PC-9 (cell line): ENCODE measurements at places on chromosomes 7 and 10.

GRCh38 chr10:95792874-95793285 is 36.9 kb downstream of the ENTPD1 start:
- DNase-seq, result no peak

- DNase-seq, result no peak
Measured at GRCh38 chr10:131758062-131758938, 142.5 kb upstream of the PPP2R2D start.

GRCh38 chr10:94052866-94053791 is 59.4 kb downstream of the PLCE1 start:
- DNase-seq, result no peak

DNA sequence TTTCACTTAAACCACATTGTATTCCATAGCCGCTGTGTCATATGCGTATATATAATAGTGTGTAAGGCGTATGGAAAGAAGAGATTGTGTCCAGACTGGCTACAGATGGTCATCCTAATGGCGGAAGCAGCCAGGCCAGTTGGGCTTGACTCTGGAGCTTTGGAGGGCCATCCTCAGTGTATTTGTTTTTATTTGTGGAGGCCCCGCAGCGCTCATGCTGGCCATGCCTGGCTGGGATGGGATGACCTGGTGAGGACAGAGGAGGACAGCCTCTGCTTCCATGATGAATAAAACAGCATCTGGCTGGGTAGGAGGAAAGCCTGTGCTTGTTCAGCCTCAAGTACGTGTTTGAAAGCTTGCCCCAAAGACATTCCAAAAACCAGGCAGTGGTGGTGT is 220.3 kb downstream of the EBF3 start:
- DNase-seq, result no peak

DNA sequence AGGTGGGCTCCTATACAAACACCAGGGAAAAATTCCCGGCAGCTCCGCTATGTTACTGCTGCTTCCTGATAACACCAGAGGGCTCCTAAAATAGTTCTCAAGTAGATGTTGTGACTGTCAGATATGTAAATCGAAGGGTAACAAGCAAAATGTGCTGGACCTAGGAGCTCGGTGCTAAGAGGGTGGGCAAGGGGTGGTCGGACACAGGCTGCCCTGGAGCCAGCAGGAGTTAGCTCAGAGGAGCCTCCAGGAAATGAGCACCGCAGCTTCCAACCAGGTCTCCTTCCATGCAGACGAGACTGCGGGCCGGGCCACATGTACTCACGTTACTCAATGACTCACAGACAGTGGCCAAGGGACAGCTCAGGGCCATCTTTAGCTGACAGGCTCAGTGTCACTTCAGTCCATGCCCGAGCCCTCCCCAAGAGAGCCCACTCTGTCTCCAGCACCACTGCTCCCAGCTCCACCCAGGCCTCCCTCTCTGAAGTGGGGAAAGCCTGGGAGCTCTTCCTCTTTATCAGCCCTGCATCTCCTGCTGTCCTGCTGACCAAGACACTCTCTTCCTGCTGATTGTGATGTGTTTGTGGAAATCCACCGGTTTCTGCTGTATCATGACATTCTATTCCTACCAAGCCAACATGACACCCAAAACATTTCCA is 37.2 kb upstream of the TMEM273 start:
- no peak for DNase-seq

DNA sequence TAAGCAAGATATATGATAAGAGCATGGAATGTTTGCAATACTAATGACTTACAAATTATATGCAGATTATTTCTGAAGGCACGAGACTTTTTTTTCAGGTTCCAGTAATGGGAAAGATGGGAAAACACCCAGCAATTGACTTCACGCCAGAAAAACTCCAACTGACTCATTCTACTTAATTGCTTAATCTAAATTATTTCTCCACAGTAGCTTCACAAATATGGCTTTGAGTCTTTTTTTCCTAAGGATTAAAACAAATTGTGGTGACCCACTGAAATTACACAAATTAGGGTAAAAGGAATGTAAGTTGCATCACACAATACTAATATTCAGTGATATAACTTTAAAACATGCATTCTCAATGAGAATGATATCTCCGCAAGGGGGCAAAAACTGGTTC is 138.7 kb downstream of the GNAI1 start:
- no peak for DNase-seq

DNA sequence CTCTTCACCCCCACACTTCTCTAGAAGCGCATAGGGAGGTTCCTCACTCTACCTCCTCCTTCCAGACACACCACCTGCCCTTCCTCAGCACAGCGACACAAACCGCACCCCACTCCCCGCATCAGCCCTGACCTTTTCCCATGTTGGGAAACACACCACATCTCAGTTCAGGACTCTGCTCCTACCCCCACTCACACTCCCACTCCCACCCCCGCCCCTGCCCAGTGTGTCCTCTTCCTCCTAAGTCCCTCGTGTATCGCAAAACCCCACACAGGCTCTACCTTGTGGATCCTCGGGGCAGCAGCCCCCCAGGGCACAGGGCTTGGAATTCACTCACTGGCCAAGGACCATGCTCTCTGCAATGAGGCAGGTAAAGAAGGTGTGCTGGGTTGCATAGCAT is 4.2 kb upstream of the AOC1 start:
- no peak for DNase-seq

- no peak for DNase-seq
Measured at GRCh38 chr7:27434756-27435400, 192.3 kb downstream of the EVX1 start.

- DNase-seq, result no peak
Measured at GRCh38 chr10:85597006-85597405, 769.6 kb downstream of the GRID1 start.

DNA sequence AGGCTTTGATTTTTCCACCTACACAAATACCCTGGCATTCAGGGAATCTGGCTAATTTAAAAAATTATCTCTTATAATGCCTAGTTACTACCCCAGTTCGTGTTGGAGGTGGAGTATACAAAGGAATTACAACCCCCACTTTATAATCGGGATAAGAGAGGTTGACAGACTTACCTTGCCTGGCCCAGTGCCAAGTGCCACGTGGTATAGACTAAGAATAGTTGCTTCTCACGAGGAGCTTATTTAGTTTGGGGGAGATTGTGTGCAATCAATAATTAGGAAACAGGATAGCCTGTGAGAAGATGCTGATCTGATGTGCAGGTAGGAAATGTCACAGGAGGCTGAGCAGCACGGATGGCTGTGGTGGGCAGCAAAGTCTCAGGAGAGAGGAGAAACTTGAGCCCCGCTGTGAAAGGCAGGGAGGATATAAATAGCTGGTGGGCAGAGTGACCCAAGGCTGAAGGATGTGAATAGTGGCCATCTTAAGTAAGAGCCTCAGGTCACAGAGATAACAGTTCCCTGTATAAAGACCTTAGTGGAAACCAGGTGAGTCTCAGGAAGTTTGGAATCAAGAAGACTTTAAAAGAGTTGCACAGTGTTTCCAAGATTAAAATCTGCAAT is 11.3 kb upstream of the ATXN7L1 start:
- DNase-seq, result no peak

DNA sequence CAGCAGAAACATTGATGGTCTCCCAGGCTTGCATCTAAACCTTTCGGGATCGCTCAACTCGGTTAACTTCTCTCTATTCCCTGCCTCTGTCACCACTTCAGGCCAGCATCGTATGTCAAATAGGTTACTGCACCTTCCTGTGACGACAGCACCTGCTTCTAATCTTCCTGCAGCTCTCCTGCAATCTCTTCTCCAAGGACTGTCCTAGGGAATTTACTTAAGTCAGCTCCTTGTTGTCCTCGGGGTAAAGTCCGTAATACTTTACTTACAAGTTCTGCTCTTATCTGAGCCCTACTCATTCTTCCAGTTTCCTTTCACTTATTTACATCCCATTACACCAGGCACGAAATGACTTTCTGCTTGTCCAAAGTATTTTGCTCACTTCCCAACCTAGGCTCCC is 372.7 kb upstream of the AKR1E2 start:
- DNase-seq, result no peak

DNA sequence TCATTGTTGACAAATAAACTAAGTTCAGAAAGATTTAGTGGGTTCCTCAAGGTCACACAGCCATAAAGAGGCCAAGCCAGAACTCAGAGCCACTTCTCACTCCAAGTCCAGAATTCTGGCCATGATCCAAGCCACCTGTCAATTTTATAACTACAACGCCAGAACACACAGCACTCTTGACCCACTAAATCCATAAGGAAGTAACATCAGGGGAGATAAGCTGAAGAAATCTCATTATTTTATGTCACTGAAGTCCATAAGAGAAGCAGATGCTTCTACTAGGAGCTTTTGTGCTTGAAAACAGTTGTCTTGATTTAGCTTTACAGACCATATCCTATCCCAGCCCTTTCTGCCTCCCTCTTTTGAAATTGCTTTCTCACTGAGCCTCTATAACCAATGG is 15.9 kb downstream of the ADAM12 start:
- DNase-seq, result no peak

DNA sequence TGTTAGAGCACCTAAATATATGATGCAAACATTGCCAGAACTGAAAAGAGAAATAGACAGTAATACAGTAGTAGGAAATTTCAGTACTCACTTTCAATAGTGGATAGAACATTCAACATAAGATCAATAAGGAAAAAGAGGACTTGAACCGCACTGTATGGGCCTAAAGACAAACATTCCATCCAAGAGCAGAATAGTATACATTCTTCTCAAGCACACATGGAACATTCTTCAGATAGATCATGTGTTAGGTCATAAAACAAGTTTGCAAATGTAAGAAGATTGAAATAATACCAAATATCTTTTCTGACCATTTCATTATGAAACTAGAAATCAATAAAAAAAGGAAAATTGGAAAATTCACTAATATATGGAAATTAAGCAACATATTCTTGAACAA is 185.4 kb upstream of the FOXP2 start:
- no peak for DNase-seq

- DNase-seq, result no peak
Measured at GRCh38 chr7:129950191-129950932, 2.4 kb downstream of the UBE2H start.

GRCh38 chr10:132075909-132076577 is 10.3 kb downstream of the JAKMIP3 start:
- no peak for DNase-seq

- DNase-seq, result no peak
Measured at GRCh38 chr7:77253151-77253550, 53.5 kb upstream of the FGL2 start.

DNA sequence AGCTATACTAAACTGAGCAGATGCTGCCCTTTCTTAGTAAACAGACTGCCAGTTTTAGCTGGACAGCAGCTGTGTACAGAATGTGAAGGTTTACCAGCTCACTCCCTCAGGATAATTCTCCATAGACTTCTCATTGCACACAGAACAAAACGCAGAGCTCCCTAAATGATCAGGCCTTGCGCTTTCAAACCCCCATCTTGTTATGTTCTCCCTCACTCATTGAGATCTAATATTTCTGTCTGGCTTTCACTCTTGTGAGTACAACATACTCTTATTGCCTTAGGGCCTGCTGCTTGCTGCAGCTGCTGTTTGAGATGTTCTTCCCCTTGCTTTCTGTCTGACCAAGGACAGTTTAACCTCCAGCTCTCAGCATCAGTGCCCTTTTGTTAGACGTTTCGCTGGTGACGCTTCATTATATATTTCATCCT is 17.3 kb downstream of the VWDE start:
- no peak for DNase-seq

GRCh38 chr7:123958186-123958703 is 33.2 kb downstream of the SPAM1 start:
- DNase-seq, result no peak

- DNase-seq, result no peak
Measured at GRCh38 chr10:113409175-113409574, 143.7 kb upstream of the HABP2 start.

DNA sequence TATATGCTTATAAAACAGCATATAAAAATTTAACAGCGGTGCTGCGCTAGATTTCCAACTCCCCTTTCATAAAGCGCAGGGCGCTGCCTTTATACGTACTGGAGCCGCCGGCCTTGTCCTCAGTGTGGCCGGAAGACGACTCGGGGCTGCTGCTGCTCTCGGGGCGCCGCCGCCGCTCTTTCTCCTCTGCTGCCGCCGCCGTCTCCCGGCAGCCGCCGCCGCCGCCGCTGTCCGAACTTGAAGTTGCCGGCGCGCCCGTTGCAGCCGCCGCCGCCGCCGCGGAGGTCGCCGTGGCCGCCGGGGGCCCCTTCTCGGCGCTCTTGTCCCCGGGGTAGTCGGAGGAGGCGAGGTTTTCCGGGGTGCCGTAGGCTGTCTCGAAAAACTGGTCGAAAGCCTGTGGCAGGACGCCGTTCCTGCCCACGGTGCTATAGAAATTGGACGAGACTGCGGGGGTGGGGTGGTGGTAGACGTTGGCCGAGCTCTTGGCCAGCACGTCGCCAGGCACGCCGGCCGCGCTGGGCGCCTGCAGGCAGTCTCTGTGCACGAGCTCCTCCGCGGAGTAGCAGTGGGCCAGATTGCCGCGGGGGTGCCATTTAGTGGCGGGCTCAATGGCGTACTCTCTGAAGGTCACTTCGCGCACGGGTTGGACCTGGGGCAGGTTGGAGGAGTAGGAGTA is 557 bp downstream of the HOXA11 start:
- peak; percentile 54 for DNase-seq

- no peak for DNase-seq
Measured at GRCh38 chr7:101113836-101114235, 13.1 kb upstream of the SERPINE1 start.

DNA sequence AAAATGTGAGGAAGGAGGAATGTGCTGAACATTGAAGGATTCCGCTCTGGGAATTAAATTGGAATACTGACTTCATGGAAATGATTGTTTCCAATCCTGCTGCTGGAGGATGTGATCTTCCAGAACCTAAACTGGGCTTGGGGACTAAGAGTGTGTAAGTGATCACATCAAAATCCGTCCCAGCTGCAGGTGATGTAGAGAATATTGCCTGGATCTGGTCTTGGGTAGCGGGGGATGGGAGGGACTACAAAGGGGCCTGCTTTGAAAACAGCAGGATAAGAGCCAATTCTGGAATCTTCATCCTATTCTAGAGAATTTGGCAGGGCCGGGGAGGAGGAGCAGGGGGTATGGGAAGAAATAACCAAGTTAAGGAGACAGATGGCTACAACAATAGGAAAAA is 552.2 kb upstream of the FZD8 start:
- DNase-seq, result no peak

DNA sequence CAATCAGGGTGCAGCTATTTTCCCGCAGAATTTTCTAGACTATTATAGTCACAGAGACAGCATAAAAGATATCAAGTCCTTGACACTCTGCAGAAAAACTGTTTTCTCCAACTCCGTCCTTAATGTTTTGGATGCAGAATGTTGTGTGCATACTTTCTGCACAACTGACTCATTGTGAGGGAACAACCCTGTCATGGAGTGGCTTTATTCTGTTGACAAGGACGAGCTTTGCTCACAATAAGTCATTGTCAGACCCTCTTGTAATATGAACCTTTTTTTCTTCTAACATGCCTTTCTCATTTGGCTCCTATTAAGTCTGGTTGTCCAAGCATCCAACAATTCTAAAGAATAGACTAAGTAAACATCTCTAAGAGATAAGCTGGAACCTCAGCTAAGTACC is 17.3 kb downstream of the ABCB4 start:
- DNase-seq, result no peak
